Astrocyte of the hippocampus (primary cell): ENCODE measurements at places on chromosomes 6 and 20.
A peak's percentile ranks its signal among the peaks of the same experiment; 100 is the strongest.

- DNase-seq = peak; percentile 86
These were observed at the start of gene GPR6 for GRCh38 chr6:109978174-109979032. Gene GPR6 (plus strand): TSS chr6:109978311. CDS start chr6:109979113, 802 bp downstream.

DNA sequence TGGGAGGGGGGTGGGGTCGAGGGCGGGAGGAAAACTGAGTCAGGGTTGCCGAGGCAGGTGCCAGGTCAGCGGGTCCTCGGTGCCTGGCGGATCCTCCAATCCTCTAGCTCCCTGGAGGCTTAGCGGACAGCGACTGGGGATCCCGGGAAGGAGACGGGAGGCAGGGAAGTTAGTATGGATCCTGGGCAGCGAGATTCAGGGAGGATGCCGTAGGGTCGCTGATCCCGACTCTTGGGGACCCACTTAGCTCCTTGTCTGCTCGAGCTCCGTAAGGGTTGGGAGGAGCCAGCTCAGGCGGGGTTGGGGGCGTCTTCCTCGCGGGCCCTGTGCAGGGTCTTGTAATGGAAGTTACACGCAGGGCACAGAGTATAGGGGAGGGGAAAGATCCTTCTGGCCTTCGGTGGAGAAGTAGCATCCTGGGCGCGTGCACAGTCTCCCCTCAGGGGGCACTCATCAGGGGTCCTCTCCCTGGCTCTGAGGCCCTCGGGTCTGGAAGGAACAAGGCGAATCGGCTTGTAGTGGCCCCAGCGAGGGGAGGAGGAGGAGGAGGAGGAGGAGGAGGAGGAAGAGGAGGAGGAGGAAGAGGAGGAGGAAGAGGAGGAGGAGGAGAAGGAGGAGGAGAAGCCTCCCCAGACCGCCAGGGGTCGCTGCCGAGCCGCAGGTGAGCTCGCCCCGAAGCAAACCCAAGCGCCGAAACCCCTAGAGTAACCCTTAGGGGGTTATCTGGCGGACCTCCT, 6.4 kb upstream of the SLC12A5 start:
- peak; percentile 50 for DNase-seq

DNA sequence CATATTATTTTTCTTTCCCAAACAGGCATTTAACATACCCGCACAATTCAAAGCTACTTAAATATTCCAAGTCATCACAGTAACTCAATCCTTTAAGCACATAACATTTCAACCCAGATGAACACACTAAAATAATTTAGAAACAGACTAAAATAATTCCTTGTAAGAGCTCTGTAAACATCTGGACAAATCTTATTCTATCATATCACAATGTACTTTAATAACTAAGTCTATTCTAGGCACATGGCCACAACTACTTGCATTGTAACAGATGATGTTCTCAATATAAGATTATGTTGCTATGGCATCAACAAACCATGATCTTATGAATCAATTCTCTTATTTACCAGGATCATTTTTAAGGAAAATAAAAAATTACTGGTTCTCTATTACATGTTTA, 123.2 kb upstream of the THEMIS start:
- no peak for DNase-seq

- DNase-seq = no peak
These were observed 533.4 kb downstream of the PKHD1 start for GRCh38 chr6:51554029-51554428.

DNA sequence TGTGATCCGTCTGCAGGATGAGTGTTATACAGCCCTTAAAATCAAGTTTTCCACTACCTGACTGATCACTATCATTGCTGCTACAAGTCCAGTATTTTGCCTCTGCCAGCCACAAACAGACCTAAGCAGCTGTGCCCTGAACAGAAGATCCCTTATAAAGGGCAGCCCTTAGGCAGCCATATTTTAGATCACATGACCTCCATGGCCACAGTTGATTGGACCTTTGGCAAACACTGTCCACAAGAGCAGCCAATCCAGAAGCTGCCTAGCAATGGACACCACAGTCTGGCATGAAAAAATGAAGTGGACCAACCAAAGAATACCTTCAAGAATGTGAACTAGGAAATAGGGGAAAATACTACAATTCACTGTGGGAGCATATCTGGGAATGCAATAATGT, 50.8 kb downstream of the MC3R start:
- DNase-seq = no peak

- no peak for DNase-seq
These were observed 6.3 kb downstream of the BCAS1 start for GRCh38 chr20:54063992-54064676.

DNA sequence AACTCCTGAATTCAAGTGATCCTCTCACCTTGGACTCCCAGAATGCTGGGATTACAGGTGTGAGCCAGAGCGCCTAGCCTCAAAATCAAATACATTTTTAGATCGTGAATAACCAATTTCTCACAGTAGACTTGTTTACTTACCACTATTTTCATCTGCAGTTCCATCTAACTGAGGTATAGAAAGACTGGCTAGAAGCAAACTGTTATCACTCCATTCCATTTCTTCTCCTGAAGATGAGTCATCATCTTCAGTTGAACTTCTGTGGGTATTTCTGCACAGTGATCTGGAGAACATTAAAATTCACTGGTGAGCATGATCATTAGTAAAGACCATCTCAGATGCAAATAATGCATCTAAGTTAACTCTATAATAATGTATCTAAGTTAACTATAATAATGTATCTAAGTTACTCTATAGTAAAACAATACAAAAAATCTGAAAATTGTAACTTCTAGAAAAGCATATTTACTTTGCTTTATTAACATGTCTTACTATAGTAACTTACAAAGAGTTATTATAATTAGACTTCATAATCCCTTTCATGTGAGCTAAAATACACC, 105.4 kb downstream of the REV3L start:
- no peak for DNase-seq

- no peak for DNase-seq
These were observed 201.9 kb downstream of the UBE3D start for GRCh38 chr6:82863781-82864180.

GRCh38 chr6:128479991-128480390, 40.4 kb downstream of the PTPRK start:
- no peak for DNase-seq

GRCh38 chr6:36963451-36964290, 9.1 kb downstream of the PI16 start:
- peak; percentile 41 for DNase-seq

- no peak for DNase-seq
These were observed 64.4 kb upstream of the KCNG1 start for GRCh38 chr20:51087266-51087665.

- no peak for DNase-seq
These were observed 302.4 kb upstream of the POU3F2 start for GRCh38 chr6:98532004-98532403.

- peak; percentile 67 for DNase-seq
These were observed 5.6 kb upstream of the STX16 start for GRCh38 chr20:58645412-58645968.

DNA sequence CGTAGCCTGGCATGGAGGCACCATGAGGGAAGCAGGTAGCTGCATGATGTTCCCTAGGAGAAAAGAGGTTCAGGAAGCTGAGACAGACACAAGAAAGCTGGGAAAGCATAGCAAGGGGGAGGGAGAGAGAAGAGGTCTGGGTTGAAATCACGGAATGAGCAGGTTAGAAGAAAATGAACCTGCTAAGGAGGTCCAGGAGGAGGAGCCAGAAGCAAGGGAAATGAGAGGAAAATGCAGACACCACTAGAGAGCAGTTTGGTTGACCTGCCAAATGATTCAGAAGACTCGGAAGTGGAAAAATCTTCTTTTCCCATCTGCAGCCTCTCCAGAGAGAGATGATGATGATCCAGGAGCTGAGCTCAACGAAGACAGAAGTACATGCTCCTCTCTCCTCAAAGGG, 70.9 kb downstream of the VIP start:
- no peak for DNase-seq

DNA sequence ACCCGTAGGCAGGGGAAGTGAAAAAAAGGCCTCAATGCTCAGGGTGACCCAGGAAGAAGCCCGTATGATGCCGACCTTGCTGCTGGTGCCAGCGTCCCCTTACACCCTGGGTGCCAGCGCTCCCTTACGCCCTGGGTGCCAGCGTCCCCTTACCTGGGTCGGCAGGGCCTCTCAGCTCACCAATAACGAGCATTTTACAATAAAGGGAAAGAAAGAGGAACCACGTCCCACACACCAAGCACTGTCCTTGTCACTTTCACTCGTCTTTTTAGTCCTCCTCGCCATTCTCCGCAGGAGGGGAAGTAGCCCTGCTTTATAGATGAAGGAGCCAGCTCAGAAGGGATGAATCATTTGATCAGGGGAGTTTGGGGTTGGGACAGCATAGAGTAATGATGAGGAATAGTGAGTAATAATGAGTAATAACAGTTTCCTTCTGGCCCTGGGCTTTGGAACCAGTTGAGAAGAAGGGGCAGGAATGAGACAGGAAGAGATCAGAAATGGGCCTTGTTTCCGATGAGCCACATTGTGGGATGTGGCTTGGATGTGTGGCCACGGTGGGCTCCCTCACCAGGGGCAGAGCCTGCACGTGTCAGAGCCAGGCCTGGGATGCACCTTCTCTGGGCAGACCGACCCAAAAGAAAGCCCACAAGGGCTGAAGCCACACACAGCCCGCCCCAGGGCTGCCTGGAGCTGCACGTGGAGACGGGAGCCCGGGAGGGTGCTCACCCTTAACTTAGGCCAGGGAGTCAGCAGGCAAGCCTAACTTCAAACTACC, 75.7 kb downstream of the SYNJ2 start:
- DNase-seq = peak; percentile 87

- DNase-seq = no peak
These were observed 10.4 kb upstream of the ABHD16B start for GRCh38 chr20:63850689-63851547.
